ENCODE measurements at places on chromosomes 1 and 21.
A peak's percentile ranks its signal among the peaks of the same experiment; 100 is the strongest.

- DNase-seq = no peak
These were observed 26.2 kb downstream of the KIF1B start for GRCh38 chr1:10236405-10237156.

DNA sequence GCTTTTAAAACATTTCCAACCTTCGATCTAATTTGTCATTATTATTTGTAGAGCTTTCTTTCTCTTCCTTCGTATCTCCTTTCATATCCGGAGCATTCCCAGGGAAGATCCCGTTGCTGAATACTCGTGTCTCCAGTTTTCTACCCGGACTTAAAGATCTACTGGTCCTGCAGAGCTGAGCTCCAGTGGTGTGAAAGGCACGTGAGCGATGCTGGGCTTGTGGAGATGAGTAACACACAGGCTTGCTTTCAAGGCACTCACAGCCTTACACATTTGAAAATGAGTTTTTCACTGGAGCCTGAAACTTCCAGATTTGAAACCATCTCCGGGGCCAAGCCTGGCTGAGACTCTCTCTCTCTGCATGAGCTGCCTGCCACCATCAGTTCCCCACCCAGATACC, 428.3 kb downstream of the KIF26B start:
- DNase-seq = no peak

DNA sequence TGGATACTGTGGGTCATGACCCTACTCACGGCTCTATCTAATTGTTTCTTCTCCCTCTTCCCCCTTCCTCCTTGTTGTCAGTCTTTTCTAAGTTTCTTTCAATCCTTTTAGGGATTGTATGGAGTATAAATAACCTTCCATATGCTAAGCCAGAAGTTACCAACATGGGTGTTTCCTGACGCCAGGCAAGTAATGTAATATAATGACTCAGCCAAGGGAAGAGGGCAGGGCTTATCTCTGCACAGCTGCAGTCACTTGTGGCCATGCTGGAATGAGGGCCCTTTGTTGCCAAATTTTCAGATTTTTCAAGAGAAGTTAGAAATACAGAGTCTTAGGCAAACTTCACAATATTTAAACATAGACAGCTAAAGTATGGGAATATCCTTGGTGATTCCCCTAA, 194.6 kb downstream of the ST6GALNAC3 start:
- no peak for DNase-seq

DNA sequence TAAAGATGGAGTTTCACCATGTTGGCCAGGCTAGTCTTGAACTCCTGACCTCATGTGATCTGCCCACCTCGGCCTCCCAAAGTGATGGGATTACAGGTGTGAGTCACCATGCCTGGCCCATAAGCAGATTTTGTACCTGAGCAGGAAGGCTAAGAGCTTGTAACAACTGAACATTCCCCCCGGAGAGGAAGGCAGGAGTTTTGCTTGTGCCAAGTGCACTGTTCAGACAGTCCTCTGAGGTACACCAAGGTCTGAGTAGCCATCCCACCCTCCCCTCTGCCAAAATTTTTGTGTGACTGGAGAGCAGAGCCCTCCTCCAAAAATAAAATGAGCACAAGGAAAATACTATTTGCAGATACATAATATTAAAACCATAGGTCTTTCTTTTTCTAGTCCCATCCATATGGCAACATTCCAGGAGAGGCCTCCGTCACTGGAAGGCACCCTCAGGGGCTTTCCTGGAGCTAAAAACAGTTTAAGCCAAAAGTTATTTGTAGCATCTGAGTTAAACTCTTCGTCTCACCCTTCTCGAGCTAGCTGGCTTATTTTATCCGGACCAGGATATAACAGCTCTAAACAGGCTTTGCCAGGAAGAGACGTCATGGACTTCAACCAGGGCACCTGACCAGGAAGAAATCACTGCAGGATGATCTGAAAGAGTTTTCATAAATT, 27.2 kb downstream of the CAPN2 start:
- no peak for DNase-seq

DNA sequence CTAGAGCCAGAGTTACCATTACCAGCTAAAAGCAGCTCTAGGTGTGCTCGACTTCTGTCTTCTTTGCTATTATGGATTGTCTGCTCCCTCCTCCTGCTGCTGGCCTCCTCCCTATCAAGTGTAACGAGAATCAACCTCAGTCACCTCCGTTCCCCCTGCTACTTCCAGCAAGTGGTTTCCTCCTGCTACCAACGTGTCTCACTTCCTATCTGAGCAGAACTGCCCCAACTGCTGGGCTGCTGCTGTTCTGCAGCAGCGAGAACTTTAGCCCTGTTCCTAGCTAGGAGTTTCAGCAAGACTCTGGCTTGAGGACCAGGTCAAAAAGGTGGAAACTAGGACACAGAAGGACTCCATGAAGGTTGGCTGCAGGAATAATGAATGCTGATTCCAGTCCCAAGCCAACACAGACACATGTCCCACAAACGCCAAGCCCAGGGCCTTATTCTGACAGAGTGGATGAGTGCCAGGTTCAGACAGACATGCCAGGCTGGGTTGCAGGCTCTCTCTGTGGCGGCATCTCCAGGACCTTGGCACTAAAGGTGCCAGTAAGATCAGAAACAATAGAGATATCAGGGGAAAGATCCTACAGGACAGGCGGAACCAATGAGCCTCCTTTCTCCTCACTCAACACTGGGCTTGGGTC, 46.9 kb downstream of the CD34 start:
- no peak for DNase-seq

GRCh38 chr1:222382171-222382570, 165.7 kb downstream of the HHIPL2 start:
- DNase-seq = no peak

DNA sequence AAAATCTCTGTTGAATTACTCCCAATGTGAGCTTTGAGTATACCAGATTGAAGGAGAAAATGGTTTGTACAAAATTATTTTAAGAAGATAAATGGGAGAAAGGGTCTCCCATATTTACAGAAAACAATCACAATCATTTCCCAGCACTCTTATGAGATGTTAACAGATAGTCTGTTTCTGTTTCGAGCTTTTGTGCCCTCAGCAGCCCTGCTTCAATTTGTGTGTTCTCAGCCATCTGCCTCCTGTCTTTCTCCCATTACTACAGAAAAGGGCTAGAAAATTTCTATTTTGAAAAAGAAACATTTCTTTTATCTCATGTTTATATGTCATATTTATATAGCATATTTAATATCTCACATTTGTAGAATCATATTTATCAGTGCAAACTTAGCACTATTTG, 498.4 kb downstream of the TTLL7 start:
- no peak for DNase-seq

GRCh38 chr21:31184459-31184858, 146.2 kb upstream of the KRTAP19-8 start:
- peak; percentile 42 for DNase-seq

DNA sequence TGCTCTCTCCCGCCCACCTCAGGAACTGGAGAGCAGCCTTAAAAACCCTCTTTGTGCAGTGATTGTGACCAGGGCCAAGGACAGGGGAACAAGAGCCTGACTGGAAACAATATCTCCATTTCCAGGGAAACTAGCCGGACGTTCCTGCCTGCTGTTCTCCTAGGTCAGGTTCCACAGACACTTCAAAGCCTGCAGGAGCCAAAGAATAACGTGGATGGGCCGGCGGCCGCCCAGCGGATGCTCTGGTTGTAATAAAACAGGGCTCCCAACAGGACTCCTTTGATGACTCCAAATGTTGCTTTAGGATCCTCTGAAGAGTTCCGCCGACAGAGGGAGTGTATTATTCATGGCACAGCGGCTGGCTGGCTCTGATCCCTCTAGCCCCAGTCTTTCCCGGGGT, 162.2 kb downstream of the PLXNA2 start:
- DNase-seq = no peak

GRCh38 chr1:32232558-32233304, 10.5 kb downstream of the EIF3I start:
- no peak for DNase-seq

- DNase-seq = no peak
These were observed 112.4 kb upstream of the BEND5 start for GRCh38 chr1:48889082-48889481.

- no peak for DNase-seq
These were observed 7.9 kb downstream of the TEX35 start for GRCh38 chr1:178520803-178521202.

GRCh38 chr1:200958597-200958996, 63.9 kb downstream of the INAVA start:
- DNase-seq = no peak

All from stimulated activated CD8-positive, alpha-beta memory T cell treated with anti-CD3 and anti-CD28 coated beads, Interleukin-4, amount 100 ng/mL, for 1 hour (primary cell).